ENCODE measurements at places on chromosomes 2 and 18.

GRCh38 chr18:76819411-76820136 is 2.8 kb upstream of the ZNF236 start:
- DNase-seq = no peak

- no peak for DNase-seq
Measured at GRCh38 chr2:144111437-144111836, 408.5 kb downstream of the ZEB2 start.

- no peak for DNase-seq
Measured at GRCh38 chr18:46843372-46843771, 73.9 kb downstream of the PIAS2 start.

DNA sequence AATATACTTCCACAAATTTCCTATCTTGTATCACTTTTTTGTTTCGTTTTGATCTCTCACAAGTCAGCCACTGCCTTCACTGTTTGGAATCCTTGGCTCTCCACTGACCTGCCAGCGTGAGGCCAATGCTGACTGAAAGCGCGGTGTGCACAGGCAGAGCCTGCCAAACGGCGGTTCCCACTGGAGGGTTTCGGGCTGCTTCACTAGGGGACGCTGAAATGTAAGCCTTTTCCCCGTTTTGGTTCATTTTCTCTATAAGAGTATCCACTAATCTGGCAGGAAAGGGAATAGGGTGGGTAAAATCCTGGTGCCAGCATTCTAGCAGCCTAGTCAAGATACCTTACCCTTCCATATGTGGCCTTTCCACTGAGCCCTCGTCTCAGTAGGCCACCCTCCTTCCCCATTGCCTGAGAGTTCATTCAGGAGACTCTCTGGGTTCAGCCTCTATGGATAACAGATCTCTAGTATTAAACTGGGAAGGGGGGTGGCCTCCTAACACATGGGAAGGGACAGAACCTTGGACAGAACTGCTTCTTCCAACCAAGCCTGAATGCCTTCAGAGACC is 91.5 kb downstream of the DYM start:
- DNase-seq = peak; percentile 44

DNA sequence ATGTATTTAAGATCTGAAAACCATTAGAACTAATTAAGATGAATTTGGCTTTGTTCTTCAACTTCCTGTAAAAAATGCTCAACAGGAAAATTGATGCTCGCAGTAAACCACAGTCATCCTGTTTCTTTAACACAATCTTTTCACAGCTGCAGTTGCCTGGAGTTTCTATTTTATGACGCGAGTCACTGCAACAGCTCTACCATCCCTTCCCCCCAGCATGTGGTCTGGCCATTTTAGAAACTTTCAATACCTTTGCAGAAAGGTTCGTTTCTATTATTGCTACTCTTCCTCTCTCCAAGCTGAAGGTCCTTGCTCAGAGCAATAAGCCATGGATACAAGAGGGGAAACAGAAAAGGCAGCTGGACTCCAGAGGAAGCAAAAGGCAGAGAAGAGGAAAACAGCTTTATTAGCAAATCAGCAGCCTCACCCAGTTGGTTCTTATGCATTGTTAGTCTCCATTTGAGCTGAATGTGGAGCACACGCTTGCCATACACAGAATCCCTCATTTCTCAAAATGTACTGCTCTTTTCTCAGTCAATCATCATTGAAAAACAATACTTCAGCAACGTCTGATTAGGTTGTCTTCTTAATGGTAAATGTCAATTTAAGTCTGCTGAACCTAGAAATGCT is 3.9 kb downstream of the WIPF1 start:
- DNase-seq = no peak

DNA sequence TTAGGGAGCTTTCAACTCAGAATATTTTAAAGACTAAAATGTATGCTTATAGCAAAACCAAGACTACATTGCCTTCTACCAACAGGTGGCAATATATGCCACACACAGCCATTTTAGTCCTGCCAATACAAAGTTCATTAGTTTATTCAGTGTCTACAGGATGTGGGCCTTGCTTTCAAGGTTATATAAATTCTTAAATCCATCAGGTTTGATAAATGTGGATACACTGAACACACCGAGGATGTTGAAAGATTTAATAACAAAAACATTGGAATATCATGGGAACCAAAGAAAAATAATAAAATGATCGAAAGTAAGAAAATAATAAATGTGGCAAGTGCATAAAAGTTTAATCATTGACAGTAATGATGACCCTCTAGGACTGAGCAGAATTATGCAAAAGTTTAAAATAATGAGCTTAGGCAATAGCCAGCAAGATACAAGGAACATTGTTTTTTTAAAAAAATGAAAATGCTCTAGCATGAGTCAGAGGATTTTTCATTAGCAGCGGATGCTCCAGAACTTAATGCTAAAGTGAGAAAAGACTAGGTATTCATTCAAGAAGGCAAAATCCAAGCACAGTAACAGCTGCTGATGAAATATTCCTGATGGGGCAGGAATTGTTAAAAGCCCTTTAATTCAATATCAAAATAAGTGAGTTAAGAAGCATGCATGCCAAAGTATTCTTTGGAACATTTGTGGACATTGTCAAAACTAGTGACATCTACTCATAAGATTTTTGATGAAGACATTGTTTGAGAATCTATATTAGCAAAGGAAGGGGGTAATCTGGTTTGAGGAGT is 14.2 kb downstream of the SCN9A start:
- no peak for DNase-seq

- DNase-seq = peak; percentile 98
Measured at GRCh38 chr2:61176755-61177726, 15.1 kb downstream of the C2orf74 start.

GRCh38 chr2:191740759-191741158 is 62.8 kb downstream of the NABP1 start:
- DNase-seq = no peak

DNA sequence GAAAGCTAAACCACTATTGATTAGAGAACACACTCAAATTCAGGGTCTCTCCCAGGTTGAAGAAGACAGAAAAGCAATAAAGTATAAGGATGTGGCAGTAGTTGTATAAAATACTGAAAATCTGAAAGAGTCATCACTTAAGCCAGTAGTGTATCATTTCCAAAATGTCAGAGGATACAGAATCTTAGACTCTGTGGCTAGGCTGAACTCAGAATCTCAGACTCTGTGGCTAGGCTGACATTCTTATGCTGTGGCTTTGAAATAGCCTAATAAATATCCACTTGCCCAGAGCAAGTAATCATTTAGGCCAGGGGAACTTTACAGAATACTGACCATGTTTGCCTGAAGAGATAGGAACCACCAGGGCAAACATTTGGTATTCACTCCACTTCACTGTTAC is 13.1 kb downstream of the MCFD2 start:
- DNase-seq = no peak

DNA sequence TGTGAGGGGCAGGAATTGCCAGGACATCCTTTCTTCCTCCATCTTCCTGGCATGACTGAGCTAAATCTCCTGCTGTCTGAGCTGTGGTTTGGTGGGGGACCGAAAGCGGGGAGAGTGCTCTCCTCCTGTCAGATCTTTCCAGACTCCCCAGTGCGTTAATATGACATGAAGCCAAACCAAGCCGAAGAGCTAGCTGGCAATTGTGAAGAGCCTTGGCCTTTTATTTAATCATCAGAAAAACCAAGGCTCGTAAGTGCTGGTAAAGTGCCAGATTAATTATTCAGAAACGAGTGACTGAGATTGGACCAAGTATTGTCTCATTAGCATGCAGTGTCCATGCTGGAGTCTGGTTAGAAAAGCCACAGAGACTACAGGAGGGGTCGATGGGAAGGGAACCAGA is 14.5 kb upstream of the LRPPRC start:
- no peak for DNase-seq

- no peak for DNase-seq
Measured at GRCh38 chr2:43001787-43002468, 209.5 kb upstream of the HAAO start.

- DNase-seq = no peak
Measured at GRCh38 chr2:101873543-101873942, 118.2 kb upstream of the IL1R2 start.

DNA sequence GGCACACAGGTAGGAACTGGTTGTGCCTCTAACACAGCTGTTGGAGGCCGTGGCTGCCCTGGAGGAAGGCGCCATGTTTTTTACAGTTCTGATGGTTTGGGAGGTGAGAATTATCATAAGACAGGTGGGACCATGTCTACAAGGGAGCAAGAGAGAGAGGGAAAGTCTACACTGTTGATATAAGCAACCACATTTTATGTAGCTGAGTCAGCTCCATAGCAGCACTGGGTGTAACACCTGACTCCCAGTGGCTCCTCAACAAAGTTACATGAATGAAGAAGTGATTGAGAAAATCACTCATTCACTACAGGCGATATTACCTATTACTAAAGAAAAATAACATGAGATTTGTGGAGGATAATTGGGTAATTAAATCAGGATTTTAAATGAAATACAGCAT is 41.3 kb upstream of the ACAA2 start:
- DNase-seq = no peak

DNA sequence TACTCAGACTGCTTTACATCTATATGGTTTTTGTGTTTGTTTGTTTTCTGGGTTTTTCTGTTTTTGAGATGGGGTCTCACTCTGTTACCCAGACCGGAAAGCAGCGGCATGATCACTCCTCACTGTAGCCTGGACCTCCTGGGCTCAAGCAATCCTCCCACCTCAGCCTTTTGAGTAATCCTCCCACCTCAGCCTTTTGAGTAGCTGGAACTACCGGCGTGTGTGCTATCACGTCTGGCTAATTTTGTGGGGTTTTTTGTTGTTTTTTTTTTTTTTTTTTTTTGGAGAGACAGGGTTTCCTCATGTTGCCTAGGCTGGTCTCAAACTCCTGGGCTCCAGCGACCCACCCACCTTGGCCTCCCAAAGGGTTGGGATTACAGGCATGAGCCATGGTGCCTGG is 9.1 kb downstream of the MAP3K2 start:
- DNase-seq = no peak

- no peak for DNase-seq
Measured at GRCh38 chr18:22277758-22278157, 108.4 kb downstream of the GATA6 start.

GRCh38 chr2:172740856-172741255 is 5.2 kb downstream of the RAPGEF4 start:
- DNase-seq = no peak

DNA sequence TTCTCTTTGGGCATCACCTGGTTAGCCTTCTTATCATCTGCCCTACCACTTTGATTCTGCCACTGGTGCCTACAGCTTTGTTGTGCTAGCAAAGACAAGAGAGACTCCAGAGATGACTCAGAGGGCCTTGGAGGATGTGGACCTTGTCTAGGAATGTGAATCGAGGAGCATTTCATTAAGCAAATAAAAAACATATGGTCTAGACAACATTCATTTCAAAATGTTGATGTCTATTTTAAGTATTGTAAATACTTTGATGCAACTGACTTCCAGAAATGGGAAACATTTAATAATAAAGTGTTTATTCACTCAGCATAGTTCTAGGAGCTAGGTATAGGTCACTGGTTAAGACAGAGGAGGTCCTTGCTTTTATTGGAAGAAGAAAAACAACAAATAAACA is 195.5 kb downstream of the CDCA7 start:
- DNase-seq = no peak

Data from right forelimb (tissue), 1 donor.